ENCODE measurements at places on chromosomes 3 and 15.

- DNase-seq: no peak
These were observed 4.0 kb downstream of the RASSF1 start for GRCh38 chr3:50336452-50337174.

DNA sequence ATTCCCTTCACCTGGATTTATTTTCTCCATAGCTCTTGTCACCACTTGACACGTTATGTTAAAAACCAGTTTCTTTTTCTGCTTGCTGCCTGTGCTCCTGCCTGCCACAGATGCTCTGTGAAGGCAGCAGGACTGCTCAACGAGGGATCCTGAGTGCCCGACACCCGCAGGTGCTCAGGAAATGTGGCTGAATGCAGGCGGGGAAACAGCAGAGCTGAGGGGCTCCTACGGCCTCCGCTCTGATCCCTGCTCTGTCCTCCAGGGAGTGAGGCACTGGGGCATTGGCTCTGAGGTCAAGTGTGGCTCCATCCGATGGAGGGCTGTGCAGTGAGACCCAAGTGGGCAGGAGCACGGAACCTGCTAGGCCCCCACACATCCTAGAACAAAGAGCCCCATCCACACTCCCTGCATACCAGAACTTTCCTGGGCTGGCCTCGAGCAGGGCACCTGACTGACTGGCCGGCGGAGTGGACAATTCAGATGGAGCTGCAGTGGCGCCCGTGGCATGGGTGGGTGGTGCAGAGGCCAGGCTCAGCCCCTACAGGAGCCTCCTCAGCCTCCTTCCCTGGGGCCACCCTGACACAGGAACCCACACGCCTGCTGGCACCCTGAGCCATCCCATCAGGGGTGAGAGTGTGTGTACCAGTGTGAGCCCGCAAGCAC is 27.9 kb downstream of the IQSEC1 start:
- no peak for DNase-seq

DNA sequence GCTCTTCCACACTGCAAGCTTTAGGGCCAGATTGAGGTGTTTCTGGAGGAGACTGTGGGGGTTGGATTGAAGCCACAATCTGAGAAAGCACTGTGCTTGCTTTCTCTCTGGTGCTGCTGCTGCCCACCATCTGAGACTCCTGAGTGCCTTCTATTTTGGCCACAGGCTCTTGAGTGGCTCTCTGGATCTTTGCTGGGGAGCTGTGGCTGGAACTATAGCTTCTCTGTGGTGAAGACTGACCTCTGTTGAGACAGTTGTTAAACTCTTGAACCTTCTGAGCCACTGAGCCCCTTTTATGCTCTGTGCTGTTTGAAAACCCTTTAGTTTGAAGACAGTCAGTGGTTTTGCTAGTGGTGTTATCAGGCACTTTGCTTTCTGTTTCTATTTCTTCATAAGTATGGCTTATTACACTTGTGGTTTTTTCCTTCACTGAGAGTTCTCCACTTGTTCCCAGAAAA is 108.7 kb upstream of the TSPAN3 start:
- no peak for DNase-seq

GRCh38 chr3:196726788-196727675 is 12.6 kb upstream of the PAK2 start:
- no peak for DNase-seq

GRCh38 chr3:138356730-138357405 is 8.5 kb downstream of the MRAS start:
- DNase-seq: no peak

GRCh38 chr3:197828-198491 is 1.4 kb downstream of the CHL1 start:
- DNase-seq: peak; percentile 36

- no peak for DNase-seq
These were observed 42.5 kb upstream of the SRGAP3 start for GRCh38 chr3:9291821-9292410.

DNA sequence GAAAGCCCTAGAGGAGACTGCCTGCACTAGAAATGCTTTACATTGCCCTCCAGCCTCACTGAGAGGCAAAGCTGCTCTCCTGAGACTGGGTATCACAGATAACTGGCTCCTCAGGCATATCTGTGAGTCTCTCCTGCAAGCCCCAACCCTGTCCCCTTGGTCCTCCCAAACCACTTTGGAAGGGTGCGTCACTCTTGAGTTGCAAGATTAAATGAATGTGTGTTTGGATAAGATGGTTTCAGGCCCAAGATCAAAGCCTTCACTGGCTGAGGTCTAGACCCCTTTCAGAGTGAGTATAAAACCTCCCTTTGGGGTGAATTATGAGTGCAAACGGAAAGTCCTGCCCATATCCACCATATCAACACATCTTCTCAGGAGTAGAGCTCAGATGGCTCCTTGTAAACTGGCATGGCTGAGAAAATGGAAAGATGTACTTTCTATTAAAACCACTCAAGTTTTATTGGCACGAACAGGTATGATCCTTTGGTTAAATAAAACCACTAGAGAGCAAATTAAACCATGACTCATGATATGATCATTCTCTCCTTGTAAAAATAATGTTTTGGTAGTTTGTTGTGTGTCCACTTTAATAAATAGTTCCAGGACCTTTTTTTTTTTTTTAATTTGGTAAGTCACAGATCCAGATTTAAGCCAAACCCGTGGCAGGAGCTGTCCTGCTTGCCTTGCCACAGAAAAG is 164.0 kb downstream of the CHST2 start:
- no peak for DNase-seq

GRCh38 chr3:195159814-195160165 is 111.2 kb downstream of the XXYLT1 start:
- no peak for DNase-seq

DNA sequence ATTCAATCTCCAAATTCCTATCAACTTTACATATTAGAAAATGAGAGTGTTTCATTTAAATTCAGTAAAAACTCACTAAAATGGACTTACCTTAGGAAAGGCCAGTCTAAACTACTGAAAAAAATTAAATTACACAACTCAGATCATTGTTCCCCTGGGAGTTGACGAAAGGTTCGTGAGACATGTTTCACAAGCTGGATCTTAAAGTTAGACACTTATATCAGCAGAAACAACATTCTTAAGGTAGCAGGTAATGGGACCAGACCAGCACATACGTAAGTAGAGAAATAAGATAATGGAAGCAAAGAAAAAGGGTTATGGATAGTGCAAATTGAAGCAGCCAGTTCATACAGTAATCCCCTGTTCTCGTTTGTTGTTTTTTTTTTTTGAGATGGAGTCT is 8.9 kb downstream of the RFX7 start:
- no peak for DNase-seq

DNA sequence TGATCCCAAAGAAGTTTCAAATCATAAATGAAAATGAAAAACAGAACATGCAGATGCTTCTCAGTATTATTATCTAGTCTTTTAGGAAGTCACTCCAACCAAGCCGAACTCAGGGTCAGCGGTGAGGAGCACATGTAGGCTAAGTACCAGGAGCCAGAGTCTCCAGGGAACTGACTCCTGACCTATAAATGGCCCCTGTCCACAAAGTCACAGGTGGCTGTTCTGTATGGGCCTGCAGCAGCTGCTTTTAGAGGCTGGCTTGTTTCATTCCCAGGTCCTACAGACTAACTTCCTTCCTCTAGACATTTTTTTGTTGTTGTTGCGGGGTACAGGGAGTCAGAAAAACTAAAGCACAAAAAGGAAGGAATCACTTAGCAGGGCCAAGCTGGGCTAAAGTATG is 54.6 kb downstream of the DAPK2 start:
- no peak for DNase-seq

- DNase-seq: peak; percentile 60
These were observed 74.3 kb downstream of the SIDT1 start for GRCh38 chr3:113606539-113607218.

DNA sequence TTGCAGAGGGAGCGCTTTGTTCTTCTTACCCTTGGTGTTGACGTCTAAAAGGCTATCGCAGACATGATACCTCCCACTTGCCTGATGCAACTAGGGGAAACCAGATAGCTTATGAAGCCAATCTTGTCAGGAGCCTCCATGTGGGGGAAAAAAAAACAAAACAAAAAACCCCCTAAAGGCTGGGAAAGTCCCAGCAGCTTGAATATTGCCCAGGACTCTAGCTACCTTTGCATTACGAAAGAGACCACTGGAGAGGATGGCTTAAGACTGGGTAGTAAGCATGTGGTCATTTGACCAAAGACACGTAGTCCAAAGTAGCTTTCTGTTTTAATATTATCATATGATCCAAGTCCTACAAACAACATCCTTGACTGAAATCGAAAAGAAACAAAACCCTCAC is 120.7 kb upstream of the WNT5A start:
- no peak for DNase-seq

GRCh38 chr3:151445273-151446001 is 15.4 kb downstream of the IGSF10 start:
- no peak for DNase-seq

GRCh38 chr3:35849963-35850362 is 210.6 kb downstream of the ARPP21 start:
- no peak for DNase-seq

DNA sequence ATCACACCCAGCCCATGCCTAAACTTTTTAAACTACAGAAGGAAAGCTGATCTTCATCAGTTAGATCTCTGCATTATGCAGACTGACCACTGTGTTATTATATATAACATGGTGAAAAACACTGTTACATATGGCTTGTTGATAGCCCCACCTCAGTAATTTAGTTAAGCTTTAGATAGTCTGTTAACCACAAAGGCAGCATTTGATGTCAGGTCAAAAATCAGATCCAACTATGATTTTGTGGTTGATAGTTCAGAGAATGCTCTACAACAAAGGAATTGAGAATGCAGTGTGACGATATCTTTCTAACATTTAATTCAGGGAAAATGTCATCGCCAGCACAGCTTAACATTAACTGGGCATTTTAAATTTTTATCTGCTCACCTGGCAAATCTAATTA is 37.7 kb upstream of the LMOD3 start:
- no peak for DNase-seq

GRCh38 chr15:39596358-39597051 is 15.6 kb downstream of the THBS1 start:
- no peak for DNase-seq

DNA sequence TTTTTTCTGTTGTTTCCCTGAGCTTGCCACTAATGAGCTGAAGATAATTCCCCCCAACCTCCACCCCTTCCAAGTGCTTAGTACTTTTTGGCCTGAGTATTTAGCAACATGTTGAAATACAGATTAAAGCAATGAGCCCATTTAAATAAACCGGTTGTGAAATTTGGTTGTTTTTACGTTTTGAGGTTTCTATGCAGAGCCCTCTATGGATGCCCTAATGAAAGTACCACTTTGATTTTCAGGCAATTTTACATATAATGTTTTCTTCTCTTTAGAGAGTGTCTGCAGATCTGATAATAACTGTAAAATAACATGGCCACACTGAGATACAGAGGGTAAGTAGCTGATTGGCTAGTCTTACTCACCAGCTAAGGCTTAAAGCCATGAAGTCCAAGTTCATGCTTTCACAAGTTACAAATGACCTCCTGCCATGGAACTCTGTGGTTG is 139.4 kb upstream of the SLC7A14 start:
- DNase-seq: no peak

- DNase-seq: no peak
These were observed 26.0 kb upstream of the MAP4 start for GRCh38 chr3:48042071-48042760.

DNA sequence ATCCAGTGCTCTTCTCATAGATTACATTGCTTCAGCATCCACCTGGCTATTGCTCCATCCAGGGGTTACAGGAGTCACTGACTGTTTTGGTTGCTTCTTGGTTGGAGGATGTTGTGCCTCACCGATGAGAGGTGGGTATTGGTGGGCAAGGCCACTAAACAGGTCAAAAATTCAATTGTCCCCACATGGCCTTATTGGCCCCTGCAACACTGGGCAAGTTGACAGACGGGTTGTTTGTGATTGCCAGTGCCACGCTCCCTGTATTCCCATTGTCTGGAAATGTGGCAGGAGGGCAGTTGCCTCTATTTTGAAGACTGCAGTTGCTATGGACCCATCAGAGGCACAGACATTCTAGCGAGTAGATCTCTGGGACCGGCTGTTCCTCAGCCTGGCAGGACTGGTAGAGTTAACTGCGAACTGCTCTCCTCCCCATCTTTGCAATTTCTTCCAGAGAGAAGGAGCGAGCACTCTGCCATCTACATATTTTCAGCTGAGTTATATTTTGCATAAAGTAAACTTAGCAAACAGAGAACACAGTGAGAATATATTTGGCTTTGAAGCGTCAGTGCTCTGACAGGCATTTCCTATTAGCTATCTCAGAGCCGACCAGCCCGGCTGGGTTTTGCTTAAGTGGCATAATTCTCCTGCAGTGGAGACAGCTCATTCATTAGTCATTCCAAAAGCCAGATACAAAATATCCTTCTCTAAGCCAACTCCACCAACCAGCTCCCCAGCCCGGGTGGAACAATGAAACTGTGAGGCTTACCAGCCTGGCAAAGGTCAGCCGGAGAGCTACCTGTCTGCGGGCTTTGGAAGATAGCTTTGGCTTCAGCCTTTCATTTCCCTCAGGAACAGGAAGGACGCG is 26.0 kb upstream of the MAGEF1 start:
- no peak for DNase-seq

DNA sequence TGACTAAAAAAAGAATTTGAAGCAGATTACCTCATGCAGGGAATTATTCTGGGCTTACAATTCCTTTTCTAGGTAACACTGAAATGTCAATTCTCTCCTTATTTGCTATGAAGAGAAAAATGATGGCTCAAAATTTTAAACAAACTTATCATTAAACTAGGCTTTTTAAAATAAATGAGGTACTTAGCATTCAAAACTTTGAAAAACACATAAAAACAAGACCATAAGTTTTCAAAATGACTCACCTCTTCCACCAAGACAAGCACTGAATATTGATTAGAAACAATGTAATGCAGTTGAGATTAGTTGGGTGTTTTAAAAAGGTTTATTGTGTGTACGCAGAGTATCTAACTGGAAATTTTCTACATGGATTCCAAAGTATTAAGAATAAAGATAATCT is 154.6 kb downstream of the ADAM10 start:
- DNase-seq: no peak

- no peak for DNase-seq
These were observed 16.9 kb upstream of the C3orf38 start for GRCh38 chr3:88132894-88133293.

DNA sequence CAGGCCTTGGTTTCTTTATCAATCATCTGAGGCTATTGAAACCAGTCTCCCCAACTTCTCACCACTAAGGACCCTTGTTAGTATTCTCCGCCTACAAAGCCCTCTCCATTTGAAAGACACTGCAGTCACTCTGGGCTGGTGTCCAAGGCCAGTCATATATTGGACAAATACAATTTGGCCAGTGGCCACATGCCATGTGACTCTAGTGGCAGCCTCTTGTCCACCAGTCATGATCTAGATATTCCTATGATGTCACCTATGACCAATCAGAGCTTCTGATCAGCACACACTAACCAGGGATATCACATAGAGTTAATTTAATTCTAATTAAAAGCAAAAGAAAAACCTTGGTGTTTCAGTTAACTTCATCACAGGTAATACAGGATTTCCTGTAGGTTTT is 68.2 kb downstream of the RAB11A start:
- DNase-seq: no peak

DNA sequence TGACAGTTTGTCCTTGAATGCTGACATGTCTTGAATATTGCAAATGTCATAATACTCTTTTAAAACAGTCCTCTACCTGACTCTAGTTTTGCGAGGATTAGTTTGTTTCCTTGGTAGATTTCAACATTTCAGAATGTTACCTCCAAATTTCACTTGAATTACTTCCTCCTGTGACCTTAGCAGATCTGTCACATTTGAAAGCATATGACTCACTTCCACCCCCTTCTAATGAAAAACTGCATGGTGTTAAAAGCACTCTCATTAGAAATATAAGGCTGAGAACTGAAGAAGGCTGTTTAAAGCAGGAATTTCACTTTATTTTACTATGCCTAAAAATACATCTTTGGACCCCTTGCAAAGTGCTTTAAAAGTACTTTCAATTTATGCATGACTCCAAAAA is 598.7 kb upstream of the TGFBR2 start:
- no peak for DNase-seq

Measured in GM12892 (cell line).